ENCODE measurements at places on chromosomes 5 and 9. TPM values are rescaled to one million over a fixed set of nuclear protein-coding genes. Genes with fewer than 3 reads are reported as not detected.

The CCL27 gene
- total RNA-seq: not detected

- H3K4me3 ChIP-seq: no peak overlapping the region
- DNase-seq: no peak
- H3K27me3 ChIP-seq: no peaks in the 10 kb centered on the region
- H3K4me1 ChIP-seq: no peaks in the 10 kb centered on the region
These were observed 342.7 kb downstream of the ARHGEF28 start for GRCh38 chr5:73968729-73969128.

DNA sequence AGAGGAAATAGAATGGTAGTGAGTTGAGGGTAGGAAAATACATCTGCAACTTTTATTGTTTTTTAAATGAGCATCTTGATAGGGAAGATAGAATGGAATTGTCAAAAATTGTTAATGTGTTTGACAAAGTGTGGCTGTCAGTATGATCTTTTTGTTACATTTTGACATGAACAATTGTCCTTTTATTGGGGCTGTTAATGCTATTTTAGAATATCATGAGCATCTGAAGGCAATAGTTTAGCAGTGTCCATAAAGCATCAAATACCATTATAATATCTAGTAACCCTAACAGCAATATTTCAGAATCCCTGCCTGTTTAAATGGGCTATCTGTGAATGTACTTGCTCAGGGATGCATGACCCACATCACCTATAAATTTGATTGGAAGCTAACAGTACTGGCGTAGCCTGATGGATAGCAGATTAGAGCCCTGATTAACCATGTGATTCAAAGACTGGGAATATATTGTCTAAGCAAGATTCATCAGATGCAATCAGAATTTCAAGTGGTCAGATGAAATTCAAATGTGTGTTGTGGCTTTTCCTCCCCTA, 37.8 kb downstream of the TLE4 start:
- no peak for DNase-seq
- no peak overlapping the region for H3K27ac ChIP-seq
- H3K4me3 ChIP-seq: no peak overlapping the region
- no peaks in the 10 kb centered on the region for H3K27me3 ChIP-seq

DNA sequence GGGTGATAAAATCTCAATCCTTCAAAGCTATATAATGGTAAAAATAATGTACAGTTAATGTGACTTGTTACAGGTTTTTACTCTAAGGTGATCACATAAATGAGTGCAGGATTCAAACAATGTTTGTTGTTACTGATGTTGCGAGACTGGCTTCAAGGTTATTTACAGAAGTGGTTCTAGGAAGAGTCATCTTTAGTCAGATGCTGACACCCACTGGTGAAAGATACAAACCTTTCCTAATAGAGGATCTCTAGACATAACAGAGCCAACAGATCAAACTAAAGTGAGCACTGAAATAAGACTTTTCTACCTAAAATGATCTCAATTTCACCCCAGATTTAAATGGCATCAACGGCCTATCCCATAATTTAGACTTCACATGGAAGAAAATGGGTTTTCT, 20.2 kb downstream of the ARSB start:
- no peak overlapping the region for H3K27ac ChIP-seq
- H3K27me3 ChIP-seq: no peaks in the 10 kb centered on the region
- no peak overlapping the region for H3K4me3 ChIP-seq
- DNase-seq: no peak

GRCh38 chr9:114060070-114060469, 18.0 kb downstream of the AMBP start:
- H3K4me1 ChIP-seq: peaks cover 3% of the 10 kb centered on the region
- H3K27ac ChIP-seq: no peak overlapping the region
- no peaks in the 10 kb centered on the region for H3K27me3 ChIP-seq
- H3K4me3 ChIP-seq: no peak overlapping the region
- DNase-seq: no peak

GRCh38 chr5:111551161-111551560, 38.8 kb upstream of the STARD4 start:
- no peak overlapping the region for H3K27ac ChIP-seq
- DNase-seq: no peak
- peaks cover 10% of the 10 kb centered on the region for H3K4me1 ChIP-seq
- H3K27me3 ChIP-seq: no peaks in the 10 kb centered on the region
